ENCODE measurements at places on chromosomes 6 and 20.

- DNase-seq: no peak
Measured at GRCh38 chr20:53081916-53082863, 110.0 kb downstream of the TSHZ2 start.

- peak; percentile 34 for DNase-seq
Measured at GRCh38 chr6:142542704-142543233, 241.0 kb downstream of the ADGRG6 start.

DNA sequence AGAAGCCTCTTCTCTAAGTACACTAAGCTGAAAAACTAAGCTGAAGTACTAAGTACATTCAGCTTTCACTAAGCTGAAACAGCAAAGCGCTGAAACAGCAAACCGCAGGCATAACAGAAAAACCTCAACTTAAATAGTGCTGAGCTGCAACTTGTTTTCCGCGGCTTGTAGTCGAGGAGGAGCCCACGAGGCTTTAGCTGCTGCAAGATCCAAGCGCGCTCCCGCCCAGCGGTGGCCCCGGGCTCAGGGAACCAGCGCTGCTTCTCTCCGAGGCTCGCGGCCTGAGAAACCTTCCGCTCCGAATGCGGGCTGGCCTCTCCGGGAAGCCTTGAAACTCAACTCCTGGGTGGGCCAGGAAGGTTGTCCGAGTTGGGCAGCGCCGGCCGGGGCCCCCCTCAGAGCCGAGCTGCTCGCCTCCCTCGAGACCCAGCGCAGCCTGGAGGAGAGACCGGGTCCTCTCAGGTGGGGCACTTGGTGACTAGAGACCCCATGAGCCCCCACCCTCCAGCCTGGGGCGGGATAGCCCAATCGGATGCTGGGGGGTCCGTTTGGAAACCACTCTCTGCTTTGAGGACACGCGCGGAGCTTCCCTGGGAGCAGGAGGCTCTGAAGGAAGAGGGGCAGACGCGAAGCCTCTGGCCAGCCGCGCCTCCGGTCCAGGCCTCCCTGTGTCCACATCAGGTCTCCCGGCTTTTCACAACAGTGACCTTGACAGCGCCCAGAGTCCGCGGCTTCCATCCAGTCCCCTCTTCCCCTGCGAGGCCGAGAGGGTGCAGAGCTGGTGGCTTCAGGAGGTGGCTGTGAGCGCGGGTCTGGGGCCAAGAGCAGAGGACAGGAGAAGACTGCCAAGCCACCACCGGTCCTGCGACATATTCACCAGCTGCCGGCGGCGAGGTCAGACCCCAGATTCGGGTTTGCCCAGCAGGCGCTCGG is 38.1 kb upstream of the HLA-E start:
- DNase-seq: no peak

GRCh38 chr6:154995254-154996015 is at the start of gene TIAM2:
TSS of gene TIAM2 (plus strand) at chr6:154995315. CDS start at chr6:155129224, 133,909 bp downstream.
- peak; percentile 22 for DNase-seq

DNA sequence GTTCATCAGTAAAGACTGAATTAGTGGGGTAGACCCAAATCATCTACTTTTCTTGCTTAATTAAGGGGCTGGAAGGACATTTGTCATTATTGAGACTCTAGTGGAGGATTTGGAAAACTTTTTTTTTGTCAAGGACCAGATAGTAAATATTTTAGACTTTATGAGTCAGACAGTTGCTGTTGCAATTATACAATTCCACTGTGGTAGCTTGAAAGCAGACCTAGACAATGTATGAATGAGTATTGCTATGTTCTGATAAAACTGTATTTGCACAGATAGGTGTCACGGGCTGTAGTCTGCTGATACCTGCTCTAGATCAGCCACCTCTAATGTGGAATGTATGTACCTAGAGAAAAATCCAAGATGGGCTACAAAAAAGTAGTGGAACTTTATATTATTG is 175.0 kb downstream of the CARMIL1 start:
- DNase-seq: no peak

DNA sequence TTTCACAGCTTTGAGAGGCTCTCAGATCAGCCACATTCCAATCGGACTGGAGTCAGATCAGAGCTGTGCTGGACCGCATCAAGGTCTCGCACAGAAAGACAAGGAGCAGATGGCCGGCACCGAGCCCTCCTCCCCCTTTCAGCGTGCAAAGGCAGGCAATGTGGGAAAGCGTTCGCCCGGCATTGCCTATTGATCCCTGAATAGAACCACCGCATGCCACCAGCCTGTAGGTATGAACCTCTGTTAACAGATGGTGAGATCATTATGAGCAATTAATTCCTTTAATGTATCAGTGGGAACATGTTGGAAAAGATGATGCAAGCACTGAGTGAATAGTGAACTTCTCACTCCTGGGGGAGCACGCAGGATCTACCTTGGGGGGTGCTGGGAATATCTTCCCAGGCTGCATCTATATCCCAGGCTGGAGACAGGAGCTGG is 117.5 kb upstream of the ID4 start:
- no peak for DNase-seq

- no peak for DNase-seq
Measured at GRCh38 chr20:19449051-19449450, 236.6 kb downstream of the SLC24A3 start.

DNA sequence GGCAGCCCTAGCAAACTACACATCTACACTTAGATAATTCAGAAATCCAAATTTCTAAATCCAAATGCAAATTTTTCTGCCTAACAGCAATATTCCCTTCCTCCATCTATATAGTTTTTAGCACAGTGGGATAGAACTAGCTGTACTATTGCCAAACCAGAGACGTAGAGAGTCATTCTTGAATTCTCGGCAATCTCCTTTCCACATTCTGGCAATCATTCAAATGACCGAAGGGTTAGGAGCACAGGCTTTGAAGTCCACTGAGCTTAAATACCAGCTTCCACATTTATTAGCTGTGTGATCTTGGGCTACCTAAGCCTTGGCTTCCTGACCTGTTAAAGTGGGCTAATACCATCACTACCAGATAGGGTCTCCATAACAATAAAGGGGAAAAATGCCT is 3.1 kb upstream of the RPS12 start:
- DNase-seq: no peak

DNA sequence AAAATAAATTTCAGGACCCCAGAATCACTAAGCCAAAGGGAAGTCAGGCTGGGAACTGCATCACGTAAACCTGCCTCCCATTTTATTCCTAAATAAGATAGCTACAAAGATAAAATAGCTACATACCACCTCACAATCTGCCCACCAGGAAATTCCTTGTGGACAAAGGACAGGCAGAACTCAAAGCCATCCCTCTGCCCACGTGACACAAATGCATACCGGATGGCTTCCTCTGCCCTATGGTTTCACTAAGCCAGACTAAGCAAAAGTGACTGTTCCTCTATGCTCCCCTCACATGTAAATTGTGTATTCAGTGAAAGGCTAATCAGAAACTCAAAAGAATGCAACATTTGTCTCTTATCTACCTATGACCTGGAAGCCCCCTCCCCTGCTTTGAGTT is 15.0 kb downstream of the MBOAT1 start:
- no peak for DNase-seq
